Activated CD4-positive, alpha-beta memory T cell treated with anti-CD3 and anti-CD28 coated beads for 36 hours (primary cell): ENCODE measurements at places on chromosomes 13 and 19. TPM values are rescaled to one million over a fixed set of nuclear protein-coding genes. Genes with fewer than 3 reads are reported as not detected.
A peak's percentile ranks its signal among the peaks of the same experiment; 100 is the strongest.

GRCh38 chr13:28754698-28755545 lies 36.2 kb upstream of the SLC46A3 start:
- peak overlapping the region; percentile 57 for H3K4me3 ChIP-seq
- no peaks in the 10 kb centered on the region for H3K27me3 ChIP-seq
- peaks cover 9% of the 10 kb centered on the region for H3K36me3 ChIP-seq
- no peak for DNase-seq

GRCh38 chr13:78827471-78827870 lies 168.5 kb upstream of the OBI1 start:
- no peaks in the 10 kb centered on the region for H3K36me3 ChIP-seq
- H3K4me3 ChIP-seq: no peak overlapping the region
- peaks cover under 1% of the 10 kb centered on the region for H3K27me3 ChIP-seq
- DNase-seq: no peak
- H3K27ac ChIP-seq: no peak overlapping the region
- H3K4me1 ChIP-seq: no peaks in the 10 kb centered on the region

ZNF888 gene
- total RNA-seq: 6.3 TPM

DNA sequence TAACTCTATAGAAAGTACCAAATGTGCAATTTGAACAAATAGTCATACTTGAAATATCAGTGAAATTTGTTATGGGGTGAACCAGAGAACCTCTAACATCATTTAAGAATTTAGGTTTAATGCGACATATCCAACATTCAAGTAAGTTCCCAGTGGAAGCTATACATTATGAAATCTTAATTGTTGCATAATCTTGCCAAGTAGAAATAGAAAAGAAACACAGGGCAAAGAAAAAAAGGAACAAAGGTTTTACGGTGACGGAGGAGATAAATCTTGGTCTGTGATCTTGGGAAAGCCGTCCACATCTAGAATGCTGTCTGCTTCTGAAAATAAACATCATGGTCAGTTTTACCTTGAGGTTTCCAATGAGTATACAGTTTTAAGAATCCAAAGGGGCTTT lies 445.7 kb downstream of the RFC3 start:
- no peaks in the 10 kb centered on the region for H3K27me3 ChIP-seq
- no peak for DNase-seq
- H3K4me1 ChIP-seq: no peaks in the 10 kb centered on the region

DDX49 gene
- total RNA-seq: 37.7 TPM

GRCh38 chr13:25659091-25659795 lies 287.5 kb downstream of the ATP8A2 start:
- peaks cover 8% of the 10 kb centered on the region for H3K27me3 ChIP-seq
- H3K36me3 ChIP-seq: no peaks in the 10 kb centered on the region
- H3K4me3 ChIP-seq: no peak overlapping the region
- H3K27ac ChIP-seq: no peak overlapping the region

- peaks cover 6% of the 10 kb centered on the region for H3K4me1 ChIP-seq
- DNase-seq: no peak
- no peaks in the 10 kb centered on the region for H3K36me3 ChIP-seq
- peaks cover 28% of the 10 kb centered on the region for H3K27me3 ChIP-seq
- no peak overlapping the region for H3K4me3 ChIP-seq
Observed at GRCh38 chr19:7504684-7505083, 11.2 kb upstream of the ZNF358 start.

DNA sequence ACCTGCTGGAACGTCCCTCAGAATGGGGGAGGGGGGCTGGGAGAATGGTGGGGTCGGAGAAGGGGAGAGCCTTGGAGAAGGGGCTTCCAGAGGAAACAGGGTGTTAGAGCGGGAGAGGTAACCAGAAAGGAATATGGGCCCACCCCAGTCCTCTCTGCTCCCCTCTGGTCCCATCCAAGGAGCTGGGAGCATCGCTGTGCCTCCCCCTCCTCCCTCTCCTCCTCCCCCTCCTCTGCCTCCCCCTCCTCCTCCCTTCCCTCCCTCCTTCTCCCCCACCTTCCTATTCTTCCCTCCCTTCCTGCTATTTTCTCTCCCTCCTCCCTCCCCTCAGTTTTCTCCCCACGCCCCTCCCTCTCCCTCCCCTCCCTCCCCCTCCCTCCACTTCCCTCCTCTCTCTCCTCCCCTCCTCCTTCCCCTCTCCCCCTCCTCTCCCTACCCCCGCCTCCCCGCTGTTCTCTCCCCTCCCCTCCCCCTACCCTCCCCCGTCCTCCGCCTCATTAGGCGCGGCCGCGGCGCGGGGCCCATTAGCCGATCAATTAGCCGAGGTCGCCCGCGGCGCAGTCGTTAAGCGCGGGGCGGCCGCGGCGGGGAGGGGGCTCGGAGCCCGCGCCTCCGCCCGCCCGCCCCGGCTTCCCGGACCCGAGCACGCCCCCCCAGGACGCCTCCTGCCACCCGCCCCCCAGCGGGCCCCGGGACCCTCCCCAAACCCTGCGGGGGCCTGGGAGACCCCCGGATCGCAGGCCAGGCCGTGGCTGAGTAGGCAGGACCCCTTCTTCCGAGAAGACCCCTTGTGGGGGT lies 15.4 kb downstream of the TLE5 start:
- H3K4me3 ChIP-seq: no peak overlapping the region
- no peaks in the 10 kb centered on the region for H3K27me3 ChIP-seq
- H3K27ac ChIP-seq: no peak overlapping the region
- no peaks in the 10 kb centered on the region for H3K36me3 ChIP-seq
- peaks cover 12% of the 10 kb centered on the region for H3K4me1 ChIP-seq

HIF3A gene
- not detected for total RNA-seq

DNA sequence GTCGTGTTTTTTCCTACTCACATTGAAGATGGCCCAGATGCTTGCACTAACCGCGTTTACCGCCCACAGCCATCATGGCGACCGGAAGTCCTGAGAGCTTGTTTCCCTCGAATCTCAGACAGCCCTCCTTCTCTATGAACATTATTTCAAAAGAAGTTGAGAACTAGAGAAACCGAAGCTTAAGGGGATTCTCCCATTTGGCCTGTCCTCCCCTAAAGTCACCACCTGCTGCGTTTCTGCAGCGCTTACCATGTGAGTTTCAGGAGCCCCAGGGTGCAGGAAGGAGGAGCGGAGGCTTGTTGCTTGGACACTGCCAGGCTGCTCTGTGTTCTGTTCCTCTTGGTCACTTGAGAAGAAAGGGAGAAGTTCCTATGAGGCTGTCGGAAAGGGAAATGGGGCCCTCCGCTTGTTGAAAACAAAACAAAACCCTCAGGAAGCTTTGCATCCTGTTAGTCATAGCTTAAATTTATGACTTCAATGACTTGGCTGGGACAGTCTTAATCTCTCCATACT lies 6.2 kb downstream of the CARD8 start:
- peak overlapping the region; percentile 93 for H3K4me3 ChIP-seq
- H3K27me3 ChIP-seq: no peaks in the 10 kb centered on the region
- H3K36me3 ChIP-seq: peaks cover 33% of the 10 kb centered on the region
- peak; percentile 90 for DNase-seq

ONECUT3 gene
- total RNA-seq: not detected

KIR2DL1 gene
- total RNA-seq: not detected

PRR36 gene
- 0.14 TPM for total RNA-seq

EHD2 gene
- 1.6 TPM for total RNA-seq

RFPL4AL1 gene
- total RNA-seq: not detected

DNA sequence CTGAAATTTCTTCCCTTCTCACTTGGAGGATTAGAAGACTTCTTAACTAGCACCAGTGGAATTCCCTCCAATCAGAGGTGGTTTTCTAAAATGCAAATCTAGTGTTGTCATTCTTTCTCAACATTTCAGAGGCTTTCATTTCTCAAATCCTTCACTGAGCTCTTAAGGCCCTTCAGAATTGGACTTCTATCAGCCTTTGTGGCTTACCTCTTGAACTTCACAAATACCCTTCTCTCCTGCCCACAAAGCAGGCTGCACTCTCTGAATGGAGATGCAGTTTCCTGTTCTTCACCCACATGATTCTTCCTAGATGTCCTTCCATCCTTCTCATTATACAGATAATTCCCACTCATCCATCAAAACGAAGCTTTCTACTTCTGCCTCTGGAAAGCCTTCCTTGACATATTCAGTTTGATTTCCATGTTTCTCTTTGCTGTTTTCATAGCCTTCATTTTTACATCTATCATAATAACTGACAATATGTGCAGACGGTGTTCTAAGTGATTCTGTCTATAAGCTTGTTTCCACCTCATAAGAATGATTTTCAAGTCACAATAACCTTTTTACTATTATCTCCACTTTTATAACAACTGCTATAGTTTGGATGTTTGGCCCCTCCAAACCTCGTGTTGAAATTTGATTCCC lies 123.1 kb upstream of the GPR12 start:
- H3K36me3 ChIP-seq: no peaks in the 10 kb centered on the region
- no peaks in the 10 kb centered on the region for H3K4me1 ChIP-seq
- H3K27me3 ChIP-seq: peaks cover 6% of the 10 kb centered on the region
- no peak overlapping the region for H3K27ac ChIP-seq
- no peak overlapping the region for H3K4me3 ChIP-seq

DNA sequence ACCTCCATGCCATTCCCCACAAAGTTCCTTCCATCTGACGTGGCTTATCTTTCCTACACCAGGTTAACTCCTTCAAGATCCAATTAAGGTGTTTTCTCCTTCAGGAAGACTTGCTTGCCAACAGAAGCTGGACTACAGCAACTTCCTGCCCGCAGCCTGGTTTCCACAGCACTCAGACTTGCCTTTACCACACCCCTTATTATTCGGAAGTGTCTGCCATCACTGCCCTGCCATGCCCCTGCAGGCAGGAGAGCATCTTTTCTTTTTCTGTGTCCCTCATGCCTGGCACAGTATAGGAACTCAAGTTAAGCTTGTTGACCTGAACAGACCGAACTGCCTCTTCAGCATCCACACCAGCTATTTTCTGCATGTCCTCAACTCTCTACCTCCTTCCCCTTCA lies 168.0 kb downstream of the FOXO1 start:
- H3K36me3 ChIP-seq: no peaks in the 10 kb centered on the region

ZNF302 gene
- 16.6 TPM for total RNA-seq

GRCh38 chr13:33174491-33174890 lies 111.1 kb downstream of the STARD13 start:
- no peak overlapping the region for H3K4me3 ChIP-seq
- no peak for DNase-seq
- no peaks in the 10 kb centered on the region for H3K36me3 ChIP-seq

- peak overlapping the region; percentile 6 for H3K27ac ChIP-seq
- H3K4me1 ChIP-seq: peaks cover 37% of the 10 kb centered on the region
- H3K27me3 ChIP-seq: peaks cover 70% of the 10 kb centered on the region
- no peaks in the 10 kb centered on the region for H3K36me3 ChIP-seq
- peak overlapping the region; percentile 66 for H3K4me3 ChIP-seq
Observed at GRCh38 chr13:27920677-27921420, 1.0 kb downstream of the PDX1 start.

- DNase-seq: no peak
- H3K4me1 ChIP-seq: no peaks in the 10 kb centered on the region
- no peaks in the 10 kb centered on the region for H3K27me3 ChIP-seq
- H3K36me3 ChIP-seq: no peaks in the 10 kb centered on the region
Observed at GRCh38 chr13:89455741-89456140, 1784.6 kb downstream of the SLITRK5 start.

TSSK6 gene
- total RNA-seq: 3.1 TPM

GRCh38 chr19:18785179-18786124 lies 5.7 kb downstream of the COMP start:
- no peak overlapping the region for H3K27ac ChIP-seq
- peak; percentile 83 for DNase-seq
- peaks cover 37% of the 10 kb centered on the region for H3K4me1 ChIP-seq
- peaks cover 46% of the 10 kb centered on the region for H3K27me3 ChIP-seq
- no peak overlapping the region for H3K4me3 ChIP-seq
- no peaks in the 10 kb centered on the region for H3K36me3 ChIP-seq

DNA sequence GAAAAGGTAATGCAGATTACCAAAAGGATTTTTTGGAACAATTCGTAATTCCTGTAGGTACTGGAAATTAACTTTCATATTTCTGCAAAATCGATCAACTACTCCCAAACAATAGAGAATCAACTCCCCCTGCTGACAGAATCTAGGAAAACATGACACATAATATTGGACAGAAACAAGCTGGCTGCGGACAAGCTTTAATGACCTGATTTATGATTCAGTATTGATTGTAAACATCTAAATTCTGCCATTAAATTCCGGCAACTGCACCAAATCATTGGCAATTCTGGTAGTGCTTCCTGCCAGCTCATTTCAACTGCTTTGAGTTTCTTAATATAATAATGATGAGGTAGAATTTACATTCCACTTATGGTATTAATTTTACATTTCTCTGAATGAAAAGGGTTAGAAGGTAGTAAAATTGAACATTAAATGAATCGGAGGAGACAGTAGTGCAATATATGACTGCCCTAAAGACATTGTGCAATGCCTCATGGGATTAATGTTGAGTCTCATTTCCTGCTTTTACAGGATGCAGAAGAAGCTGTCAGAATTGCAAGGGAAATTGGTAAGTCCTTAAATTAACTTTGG lies 146.5 kb downstream of the PCCA start:
- H3K27ac ChIP-seq: no peak overlapping the region
- no peak overlapping the region for H3K4me3 ChIP-seq
- H3K27me3 ChIP-seq: no peaks in the 10 kb centered on the region
- H3K36me3 ChIP-seq: no peaks in the 10 kb centered on the region

- H3K4me1 ChIP-seq: peaks cover 19% of the 10 kb centered on the region
- DNase-seq: no peak
- H3K27ac ChIP-seq: no peak overlapping the region
- H3K4me3 ChIP-seq: no peak overlapping the region
- H3K36me3 ChIP-seq: no peaks in the 10 kb centered on the region
Observed at GRCh38 chr13:21020176-21020575, 41.2 kb downstream of the LATS2 start.

ADPRHL1 gene
- 0.50 TPM for total RNA-seq

- H3K4me3 ChIP-seq: no peak overlapping the region
- no peak overlapping the region for H3K27ac ChIP-seq
- H3K27me3 ChIP-seq: no peaks in the 10 kb centered on the region
- no peak for DNase-seq
- peaks cover 14% of the 10 kb centered on the region for H3K4me1 ChIP-seq
- peaks cover 4% of the 10 kb centered on the region for H3K36me3 ChIP-seq
Observed at GRCh38 chr19:17943274-17944221, 10.7 kb downstream of the CCDC124 start.

GRCh38 chr13:110430391-110431336 lies 123.6 kb downstream of the COL4A2 start:
- no peak overlapping the region for H3K27ac ChIP-seq
- H3K27me3 ChIP-seq: peaks cover 58% of the 10 kb centered on the region
- no peak overlapping the region for H3K4me3 ChIP-seq
- no peaks in the 10 kb centered on the region for H3K36me3 ChIP-seq
- no peak for DNase-seq
- no peaks in the 10 kb centered on the region for H3K4me1 ChIP-seq
